ENCODE measurements at places on chromosomes 3 and 15.
A peak's percentile ranks its signal among the peaks of the same experiment; 100 is the strongest.

DNA sequence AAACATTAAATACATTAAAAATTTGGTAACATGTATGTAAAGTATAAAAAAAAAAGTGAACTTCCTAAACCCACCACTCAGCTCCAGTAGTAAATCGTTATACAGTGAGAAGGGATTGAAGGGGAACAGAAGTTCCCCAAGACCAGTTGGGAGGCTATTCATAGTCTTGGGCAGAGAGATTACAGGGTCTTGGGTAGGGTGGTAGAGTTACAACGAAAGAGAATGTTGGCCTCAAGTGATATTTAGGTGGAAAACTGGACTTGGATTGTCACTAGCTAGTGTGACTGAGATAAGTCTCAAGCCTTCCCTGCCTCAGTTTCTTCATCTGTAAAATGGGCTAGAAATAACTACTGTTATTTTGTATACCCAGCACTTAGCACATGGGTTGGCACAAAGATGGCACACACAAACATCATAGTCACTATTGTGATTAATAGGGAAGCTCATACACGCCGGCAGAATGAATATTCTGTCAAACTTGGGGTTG lies 431 bp upstream of the YEATS2 start:
- DNase-seq, result no peak

DNA sequence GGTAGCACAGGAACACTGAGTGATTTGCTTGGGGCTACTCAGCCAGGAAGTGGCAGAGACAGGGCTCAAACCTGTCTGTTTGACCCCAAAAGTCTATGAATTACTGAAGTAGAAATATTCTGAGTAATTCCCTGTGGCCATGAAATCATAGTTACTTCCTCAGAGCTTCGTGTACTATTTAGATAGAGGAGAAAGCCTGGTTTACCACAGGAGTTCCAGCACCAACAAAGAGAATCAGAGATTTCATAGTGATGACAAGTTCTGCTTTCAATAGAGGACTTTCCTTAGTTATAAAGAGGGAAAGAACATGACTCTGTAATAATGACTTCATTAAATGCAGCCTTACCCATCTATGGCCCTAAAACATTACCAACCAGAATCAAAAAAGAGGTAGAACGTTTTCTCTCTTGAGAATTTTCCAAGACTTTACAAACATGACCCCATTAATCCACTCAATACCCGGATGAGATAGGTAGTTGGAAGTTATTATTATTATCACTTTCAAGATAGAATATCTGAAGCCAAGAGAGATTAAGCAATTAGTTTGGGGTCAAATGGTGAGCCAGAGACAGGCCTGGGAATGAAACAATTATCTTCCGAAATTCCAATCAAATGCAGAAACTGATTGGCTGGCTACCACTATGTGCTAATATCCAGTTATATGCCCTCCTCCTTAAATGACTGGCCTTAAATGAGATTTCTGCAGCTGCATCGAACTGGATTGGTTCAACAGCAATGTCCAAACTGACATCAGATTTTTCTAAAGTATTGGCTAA lies 13.6 kb upstream of the WNT5A start:
- no peak for DNase-seq

DNA sequence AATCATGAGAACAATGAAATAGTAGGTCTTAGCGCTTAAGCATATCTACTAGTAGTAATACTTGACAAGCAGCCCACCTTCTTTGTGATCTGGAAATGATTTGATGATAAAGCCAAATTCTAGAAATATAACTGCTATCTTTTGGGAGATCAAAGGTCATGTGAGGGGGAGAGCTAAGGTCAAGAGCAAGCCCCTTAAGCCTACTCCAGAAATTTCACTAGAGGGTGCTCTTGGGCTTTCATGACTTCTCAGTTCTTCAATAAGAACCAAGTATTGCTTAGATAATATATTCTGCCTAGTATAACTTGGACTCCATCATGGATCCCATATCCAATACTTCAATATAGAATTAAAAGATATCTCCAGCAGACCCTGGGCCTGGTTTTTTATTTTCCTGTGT lies 319.6 kb downstream of the ZBTB20 start:
- peak; percentile 4 for DNase-seq

DNA sequence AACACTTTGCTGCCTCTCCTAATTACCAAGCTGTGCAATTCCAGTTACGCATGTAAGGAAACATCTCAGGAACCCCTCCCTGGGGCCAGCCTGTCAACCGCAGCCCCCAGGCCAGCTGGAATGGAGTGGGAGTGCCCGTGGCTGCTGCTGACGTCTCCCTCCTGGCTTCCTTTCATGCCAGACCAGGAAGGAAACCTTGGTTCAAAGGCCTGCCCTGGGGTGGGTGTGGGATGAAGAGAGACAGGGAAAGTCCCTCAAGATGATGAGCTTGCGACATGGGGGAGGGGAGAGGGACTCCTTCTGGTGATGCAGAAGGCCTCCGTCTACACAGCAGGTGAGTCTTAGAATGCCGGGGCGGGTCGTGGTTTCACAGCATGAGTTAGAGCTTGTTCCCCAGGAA lies 11.4 kb upstream of the CYP11A1 start:
- no peak for DNase-seq

GRCh38 chr15:70345251-70346019 lies 247.7 kb upstream of the TLE3 start:
- DNase-seq, result no peak

- no peak for DNase-seq
Observed at GRCh38 chr15:98077186-98077585, 116.7 kb downstream of the ARRDC4 start.

GRCh38 chr3:52200981-52201679 lies 3.2 kb downstream of the ALAS1 start:
- DNase-seq, result no peak

DNA sequence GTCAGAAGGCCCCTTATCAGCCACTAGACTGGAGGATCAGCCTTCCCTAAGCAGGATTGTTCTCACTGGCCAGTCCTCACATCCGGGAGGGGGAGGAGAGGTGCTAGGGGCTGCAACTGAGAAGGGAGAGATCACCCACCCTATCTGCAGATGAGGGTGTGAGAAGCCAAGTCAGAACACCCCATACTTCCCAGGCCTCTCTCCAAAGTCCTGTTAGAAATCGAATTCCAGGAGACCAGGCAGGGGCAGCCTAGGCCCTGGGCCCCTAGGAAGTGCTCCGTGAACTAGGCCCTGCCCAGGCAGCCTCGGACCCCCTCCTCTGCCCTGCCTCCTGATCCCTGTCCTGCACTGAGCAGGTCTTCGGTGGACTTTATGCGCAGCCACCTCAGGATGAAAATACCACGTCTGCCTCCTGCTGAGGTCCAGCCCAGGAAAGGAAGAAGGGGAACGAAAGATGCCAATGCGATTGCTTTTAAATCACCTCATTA lies 933 bp downstream of the DZIP1L start:
- DNase-seq, result peak; percentile 26

- DNase-seq, result no peak
Observed at GRCh38 chr15:91887921-91888373, 34.4 kb downstream of the SLCO3A1 start.

GRCh38 chr3:160474416-160474838 lies 24.8 kb upstream of the TRIM59 start:
- no peak for DNase-seq

DNA sequence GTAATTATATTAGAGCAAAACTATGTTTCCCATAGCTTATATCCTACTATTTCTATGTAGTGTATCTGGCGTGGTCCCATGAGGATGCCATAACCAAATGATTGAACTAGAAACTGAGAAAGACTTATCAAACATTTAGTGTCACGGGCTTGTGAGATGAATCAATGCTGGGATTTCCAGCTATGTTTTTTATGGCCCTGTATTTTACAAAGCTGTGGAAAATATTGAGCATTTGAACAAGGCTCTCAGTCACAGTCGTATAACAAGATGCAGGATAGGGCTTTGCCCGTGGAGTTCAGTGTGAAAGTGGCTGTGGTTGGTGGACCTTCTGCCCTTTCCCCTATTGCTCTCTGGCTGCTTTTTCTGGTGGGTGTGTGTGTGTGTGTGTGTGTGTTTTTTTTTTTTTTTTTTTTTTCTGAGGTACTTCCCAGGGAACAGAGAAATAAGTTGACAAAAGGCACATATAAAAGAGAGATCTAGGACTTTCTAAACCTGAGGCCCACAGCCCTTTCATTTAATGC lies 60.7 kb downstream of the CACNA1D start:
- DNase-seq, result no peak

GRCh38 chr3:53193466-53194209 lies 32.6 kb downstream of the PRKCD start:
- no peak for DNase-seq

DNA sequence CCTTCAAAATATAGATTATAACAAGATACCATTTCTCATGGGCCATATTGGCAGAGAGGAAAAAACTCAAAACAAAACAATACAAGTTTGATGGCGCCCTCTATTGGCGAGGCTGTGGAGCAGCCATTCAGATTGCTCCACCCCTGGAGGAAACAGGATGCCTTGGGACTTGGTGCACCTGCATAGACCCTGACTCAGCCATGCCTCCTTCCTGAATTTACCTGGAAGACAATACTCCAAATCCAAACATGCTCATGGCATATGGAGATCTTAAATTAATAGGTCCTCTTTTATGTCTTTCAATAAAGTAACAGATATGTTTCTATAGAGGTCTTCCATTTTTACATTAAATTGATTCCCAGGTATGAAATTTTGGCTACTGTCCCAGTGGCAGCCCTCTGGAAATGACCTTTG lies 90.0 kb downstream of the APBA2 start:
- DNase-seq, result peak; percentile 49

DNA sequence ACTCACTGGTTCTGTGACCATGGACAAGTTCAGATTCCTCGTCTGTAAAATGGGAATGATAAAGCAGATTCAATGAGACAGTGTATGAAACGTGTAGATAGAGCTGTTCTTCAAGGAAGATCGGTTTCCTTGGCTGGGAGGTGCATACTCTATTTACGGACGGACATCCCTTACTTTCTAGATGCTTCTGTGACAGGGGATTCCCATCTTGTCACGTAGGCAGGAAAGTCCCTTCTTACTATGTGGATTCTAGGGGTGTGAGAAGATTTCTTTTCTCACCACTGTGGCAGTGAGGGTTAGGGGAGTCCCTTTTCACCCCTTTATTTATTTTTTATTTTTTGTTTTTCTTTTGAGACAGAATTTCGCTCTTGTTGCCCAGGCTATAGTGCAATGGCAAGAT lies 180.9 kb upstream of the TBL1XR1 start:
- no peak for DNase-seq

DNA sequence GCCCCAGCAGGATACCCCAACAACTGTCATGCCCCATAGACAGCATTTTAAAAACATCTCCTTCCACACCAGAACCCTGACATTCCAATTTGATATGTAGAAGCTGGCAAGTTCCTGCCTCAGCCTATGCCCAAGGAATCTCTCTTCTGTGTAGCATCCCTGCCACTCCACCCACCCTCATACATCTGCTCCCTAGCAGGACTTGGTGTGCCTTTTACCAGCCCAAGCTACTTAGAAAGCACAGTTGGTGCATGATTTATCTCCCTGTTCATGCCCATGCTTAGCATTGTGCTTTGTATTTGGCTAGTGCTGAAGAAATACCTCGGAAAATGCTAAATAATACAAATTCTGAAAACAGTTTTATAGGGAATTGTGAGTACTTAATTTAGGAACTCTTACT lies 236.9 kb upstream of the HES1 start:
- DNase-seq, result no peak

DNA sequence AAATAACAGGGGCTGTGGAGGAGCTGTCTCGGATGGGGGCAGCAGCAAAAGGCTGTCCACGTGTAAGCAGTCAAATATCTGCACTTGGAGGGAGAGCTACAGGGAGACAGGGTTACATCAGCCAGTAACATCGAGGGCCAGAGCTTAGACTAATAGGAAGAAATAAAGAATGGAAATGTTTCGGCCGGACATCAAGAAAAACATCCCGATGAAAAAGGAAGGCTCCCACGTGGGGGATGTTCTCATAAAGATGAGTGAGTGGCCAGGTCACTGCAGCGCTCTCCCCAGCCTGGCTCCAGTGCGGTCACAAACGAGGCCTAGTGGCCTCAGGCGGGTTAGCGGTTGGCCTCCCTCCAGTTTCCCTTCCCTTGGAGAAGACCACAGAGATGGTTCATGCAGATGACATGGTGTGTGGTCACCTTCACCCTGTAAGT lies 56.1 kb upstream of the WNT5A start:
- no peak for DNase-seq

DNA sequence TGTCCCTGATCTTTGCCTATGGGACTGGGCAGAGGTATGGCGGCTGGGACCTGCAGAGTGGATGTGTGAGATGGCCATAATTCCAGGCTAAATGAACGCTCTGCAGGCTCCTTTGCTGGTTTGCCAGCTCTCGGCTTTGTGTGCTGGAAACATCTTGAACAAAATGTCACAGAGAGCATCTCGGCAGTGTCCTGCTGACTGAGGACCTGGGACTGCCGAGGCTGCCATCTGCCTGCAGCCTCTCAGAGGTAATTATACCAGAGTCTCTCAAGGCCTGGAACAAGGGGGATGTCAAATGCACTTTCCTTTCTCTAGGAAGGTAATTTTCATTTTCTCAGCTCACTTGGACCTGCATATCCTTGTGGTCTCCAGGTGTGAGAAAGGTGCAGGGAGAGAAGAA lies 354.2 kb downstream of the PDCD6IP start:
- no peak for DNase-seq

DNA sequence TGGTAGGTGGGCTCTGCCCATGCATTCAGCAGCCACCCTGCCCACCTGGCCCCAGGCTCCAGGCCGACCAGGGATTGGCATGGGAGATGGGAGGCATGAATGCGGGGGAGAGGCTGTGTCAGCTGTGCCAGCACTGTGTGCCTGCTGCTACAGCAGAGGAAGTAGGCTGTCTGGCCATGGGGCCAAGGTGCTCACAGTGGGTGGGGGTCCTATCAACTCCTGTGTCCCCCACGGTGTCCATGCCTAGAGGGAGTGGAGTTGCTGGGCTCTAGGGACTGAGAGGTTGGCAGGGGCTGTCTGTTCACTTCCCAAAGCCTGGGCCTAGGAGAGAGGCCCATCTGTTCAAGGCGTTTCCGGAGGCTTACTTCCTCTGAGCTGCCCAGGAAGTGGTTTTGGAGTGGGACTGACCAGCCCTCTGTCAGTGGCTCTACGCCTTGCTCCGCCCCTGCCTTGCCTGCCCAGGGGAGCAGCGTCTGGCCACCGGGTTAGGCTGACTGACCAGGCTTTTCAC lies 5.8 kb downstream of the PRKCD start:
- peak; percentile 96 for DNase-seq

- no peak for DNase-seq
Observed at GRCh38 chr3:138317687-138318086, 12.0 kb downstream of the NME9 start.

- DNase-seq, result no peak
Observed at GRCh38 chr3:17125738-17126442, 241.1 kb downstream of the PLCL2 start.

- DNase-seq, result no peak
Observed at GRCh38 chr3:129827765-129828164, 65.7 kb downstream of the TMCC1 start.

Measured in hepatic stellate cell (primary cell).